ENCODE measurements at places on chromosomes 3 and 15.

DNA sequence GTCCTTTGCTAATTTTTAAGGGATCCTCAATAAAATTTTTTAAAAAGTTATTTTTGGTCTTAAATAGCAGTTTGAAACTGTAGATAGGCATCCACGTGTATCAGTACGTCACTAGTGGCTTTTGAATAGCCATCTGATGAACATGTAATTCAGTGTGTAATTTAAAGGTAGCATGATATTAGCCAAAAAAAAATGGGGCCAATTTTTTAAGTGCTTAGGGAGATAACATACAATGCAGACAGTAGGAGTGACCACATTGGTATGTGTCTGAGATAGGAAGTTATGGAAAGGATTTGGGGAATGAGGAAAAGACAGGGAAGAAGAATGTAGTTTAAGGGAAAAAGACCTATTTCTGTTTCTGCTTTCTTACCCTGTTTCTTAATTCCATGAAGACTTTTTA is 2.5 kb downstream of the AP4E1 start:
- no peak for DNase-seq

GRCh38 chr3:185470323-185470722 is 28.5 kb downstream of the TMEM41A start:
- no peak for DNase-seq

- DNase-seq: no peak
These were observed 77.0 kb upstream of the UMPS start for GRCh38 chr3:124653071-124653796.

GRCh38 chr3:176514297-176514696 is 683.0 kb downstream of the TBL1XR1 start:
- no peak for DNase-seq

GRCh38 chr3:76131396-76132153 is 346.2 kb upstream of the ZNF717 start:
- no peak for DNase-seq

DNA sequence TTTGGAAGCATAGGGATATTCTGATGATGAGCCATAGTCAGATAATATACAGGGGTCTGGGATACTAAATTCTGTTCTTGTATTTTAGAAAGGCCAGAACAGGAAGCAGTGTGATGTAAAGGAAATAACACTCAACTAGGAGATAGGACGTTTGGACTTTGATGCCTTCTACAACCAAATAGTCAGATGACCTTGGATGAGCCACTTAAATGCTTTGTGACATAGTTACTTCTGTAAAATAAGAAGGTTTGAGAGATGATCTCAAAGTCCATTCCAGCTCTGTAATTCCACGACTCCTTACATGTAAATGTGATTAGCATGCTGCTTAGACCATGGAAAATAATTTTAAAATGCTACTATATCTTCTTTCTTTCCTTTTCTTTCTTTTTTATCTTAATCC is 29.5 kb upstream of the CCDC54 start:
- DNase-seq: no peak

- peak; percentile 81 for DNase-seq
These were observed 68.5 kb downstream of the TMCO5A start for GRCh38 chr15:38002883-38003477.

- peak; percentile 78 for DNase-seq
These were observed 36.3 kb downstream of the UBE2E2 start for GRCh38 chr3:23239211-23240068.

GRCh38 chr3:114454551-114455251 is 160.9 kb downstream of the TIGIT start:
- no peak for DNase-seq

- no peak for DNase-seq
These were observed 67.7 kb upstream of the CDV3 start for GRCh38 chr3:133505813-133506212.

- DNase-seq: no peak
These were observed 29.7 kb upstream of the OR4F6 start for GRCh38 chr15:101773496-101774100.

DNA sequence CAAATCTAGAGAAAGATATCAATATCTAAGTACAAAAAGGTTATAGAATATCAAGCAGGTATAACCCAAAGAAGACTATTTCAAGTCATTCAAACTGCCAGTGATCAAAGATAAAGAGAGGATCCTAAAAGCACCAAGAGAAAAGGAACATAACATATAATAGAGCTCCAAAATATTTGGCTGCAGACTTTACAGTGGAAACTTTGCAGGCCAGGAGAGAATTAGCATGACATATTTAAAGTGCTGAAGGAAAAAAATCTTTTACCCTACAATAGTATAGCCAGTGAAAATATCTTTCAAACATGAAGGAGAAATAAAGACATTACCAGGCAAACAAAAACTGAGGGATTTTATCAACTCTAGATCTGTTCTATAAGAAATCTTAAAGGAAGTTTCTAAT is 254.3 kb upstream of the ARHGEF26 start:
- no peak for DNase-seq

DNA sequence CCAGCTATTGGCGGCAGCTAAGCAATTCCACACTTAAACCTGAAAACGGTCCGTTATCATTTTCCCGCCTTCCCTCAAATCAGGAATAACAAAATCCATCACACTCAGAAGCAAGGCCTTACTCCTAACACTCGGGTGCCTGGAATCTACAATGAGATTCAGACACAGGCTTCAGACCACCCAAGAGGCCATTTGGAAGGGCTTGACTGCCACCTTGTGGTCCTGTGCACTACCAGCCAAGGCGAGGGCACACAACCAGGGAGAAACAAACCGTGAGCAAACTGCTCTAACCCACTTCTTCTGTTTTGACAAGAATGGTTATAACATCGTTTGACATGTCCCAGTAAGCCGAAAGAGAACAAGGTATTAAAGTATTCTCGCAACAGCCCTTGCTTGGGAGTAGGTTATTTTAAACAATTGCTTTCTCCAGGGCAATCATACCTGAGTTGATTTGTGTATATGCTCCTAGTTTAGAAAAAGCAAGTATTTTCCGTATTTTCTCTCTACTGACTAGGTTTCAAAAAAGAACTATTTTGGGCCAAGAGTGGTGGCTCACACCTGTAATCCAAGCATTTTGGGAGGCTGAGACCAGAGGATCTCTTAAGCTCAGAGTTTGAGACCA is 40.1 kb upstream of the TAFA4 start:
- peak; percentile 69 for DNase-seq

DNA sequence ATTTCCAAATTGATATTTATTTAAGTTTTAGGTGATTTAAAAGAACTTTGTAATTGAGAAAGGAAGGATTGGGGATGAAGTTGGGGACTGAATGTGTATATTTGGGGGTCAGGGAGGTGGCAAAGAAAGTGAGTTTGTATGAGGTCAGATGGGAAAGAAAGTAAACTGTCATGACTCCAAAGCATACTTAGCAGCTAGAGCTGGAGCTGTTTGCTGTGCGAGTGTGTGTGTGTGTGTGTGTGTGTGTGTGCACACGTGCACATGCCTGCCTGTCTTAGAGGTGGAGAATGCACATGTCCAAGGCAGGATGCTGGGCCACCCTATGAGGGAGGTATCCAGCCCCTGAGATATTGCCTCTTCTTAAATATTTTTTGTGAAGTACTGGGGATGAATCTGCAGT is 21.0 kb downstream of the BOC start:
- DNase-seq: no peak

DNA sequence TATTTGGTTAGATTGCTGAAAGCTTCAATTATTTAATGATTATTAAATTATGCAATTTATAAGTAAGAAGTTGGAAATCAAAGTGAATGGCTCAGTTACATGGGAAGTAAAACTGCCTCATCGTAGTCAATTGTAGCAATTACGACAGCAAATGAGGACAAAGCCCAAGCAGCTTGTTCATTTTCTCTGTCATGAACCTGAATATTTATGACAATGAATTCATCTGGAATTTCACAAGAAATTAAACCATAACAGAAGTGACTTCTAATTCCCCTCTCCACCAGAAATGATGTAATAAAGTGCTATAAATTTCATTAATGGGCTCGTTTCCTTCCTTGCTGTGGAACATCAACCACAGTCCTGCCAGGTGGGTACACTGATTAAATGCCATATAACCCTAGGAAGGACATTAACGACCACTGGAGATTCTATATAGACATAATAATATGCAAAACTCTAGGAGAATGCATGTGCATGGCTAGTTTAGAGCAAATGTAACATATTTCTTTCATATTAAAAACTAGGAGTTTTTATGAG is 273.8 kb upstream of the DCBLD2 start:
- no peak for DNase-seq

DNA sequence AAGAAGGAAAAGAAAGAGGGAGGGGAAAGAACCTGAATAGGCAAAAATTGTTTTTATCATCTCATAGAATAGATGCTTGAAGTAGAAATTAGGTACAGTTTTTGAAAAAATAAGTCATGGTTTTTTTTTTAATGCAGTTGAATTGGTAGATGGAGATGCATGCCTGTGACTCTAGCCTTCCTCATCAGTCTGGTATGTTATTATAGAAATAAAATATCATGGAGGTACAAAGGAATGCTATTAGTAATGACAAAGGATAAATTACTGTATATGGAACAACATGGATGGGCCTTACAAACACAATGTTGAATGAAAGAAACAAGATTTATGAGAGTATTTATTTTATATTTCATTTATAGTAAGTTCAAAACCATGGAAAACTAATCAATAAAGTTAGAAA is 162.4 kb upstream of the GALNT15 start:
- no peak for DNase-seq

GRCh38 chr3:1955170-1955569 is 143.5 kb upstream of the CNTN4 start:
- no peak for DNase-seq

GRCh38 chr15:99635794-99636193 is 70.0 kb downstream of the MEF2A start:
- no peak for DNase-seq

DNA sequence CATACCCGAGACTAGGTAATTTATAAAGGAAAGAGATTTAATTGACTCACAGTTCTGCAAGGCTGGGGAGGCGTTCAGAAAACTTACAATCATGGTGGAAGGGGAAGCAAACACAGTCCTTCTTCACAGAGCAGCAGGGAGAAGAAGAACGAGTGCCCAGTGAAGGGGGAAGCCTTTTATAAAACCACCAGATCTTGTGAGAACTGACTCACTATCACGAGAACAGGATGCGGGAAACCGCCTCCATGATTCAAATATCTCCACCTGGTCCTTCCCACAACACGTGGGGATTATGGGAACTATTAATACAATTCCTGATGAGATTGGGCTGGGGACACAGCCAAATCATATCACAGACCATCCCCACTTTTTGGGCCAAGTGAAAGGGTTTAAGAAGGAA is 58.8 kb upstream of the CTXND1 start:
- DNase-seq: no peak

- DNase-seq: no peak
These were observed 721.4 kb upstream of the NR2F2 start for GRCh38 chr15:95609096-95609495.

GRCh38 chr3:122793568-122794416 is at the start of gene HSPBAP1:
Gene HSPBAP1 (minus strand): TSS chr3:122793831. CDS start chr3:122793680, 151 bp downstream.
- peak; percentile 93 for DNase-seq

- no peak for DNase-seq
These were observed 33.2 kb downstream of the CBLB start for GRCh38 chr3:105835606-105836005.

DNA sequence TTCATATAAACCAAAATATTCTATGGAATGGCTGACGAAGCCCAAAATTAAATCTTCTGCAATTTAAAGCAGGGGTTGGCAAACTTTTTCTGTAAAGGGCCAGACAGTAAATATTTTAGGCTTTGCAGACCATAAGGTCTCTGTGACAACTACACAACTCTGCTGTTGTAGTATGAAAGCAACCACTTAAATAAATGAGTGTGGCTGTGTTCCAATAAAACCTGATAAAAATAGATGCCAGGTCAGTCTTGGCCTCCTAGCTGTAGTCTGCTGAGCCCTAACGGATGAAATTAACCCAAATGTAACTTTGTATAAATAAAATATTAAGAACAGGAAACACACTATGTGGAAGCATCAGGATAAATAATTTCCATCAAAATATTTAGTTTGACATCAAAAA is 104.2 kb downstream of the FBXL22 start:
- no peak for DNase-seq

DNA sequence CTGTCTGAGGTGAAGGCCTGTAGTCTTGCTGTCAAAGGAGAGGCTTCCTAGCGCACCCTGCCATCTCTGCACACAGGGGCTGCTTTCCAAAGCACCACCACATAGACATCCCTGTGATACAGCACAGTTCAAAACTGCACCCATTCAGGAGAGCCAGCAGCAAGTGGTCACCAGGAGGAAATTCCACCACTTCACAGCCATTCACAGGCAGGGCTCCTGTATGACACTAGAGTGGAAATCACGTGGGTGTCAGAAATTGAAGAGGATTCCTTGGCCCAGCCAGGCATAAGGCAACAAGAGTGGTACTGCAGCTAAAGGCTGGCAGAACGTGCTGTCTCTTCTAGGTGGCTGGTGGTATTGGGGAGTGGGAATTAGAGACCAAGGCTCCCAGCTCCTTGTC is 102.8 kb downstream of the RFTN1 start:
- peak; percentile 80 for DNase-seq

DNA sequence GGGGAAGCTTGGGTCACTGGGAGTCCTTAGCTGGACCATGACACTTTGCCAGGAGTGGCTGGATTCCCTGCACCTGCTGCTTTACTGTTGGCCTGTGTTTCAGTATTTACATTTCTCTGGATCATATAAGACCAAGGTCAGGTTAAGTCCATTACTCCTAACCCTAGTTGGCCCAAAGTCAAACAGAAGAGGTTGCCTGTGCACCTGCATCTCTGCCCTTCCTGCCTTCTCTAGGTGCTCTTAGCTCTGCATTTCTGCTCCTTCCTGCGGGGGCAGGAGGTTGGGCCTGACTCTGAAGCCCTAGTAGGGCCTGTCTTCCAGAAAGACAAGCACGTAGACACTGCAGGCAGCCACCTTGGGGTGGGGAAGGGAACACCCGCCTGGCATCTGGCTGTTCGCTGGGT is 124.3 kb downstream of the RPLP1 start:
- no peak for DNase-seq

- no peak for DNase-seq
These were observed 9.9 kb downstream of the CRABP1 start for GRCh38 chr15:78350058-78350457.

GRCh38 chr15:63044645-63045464 is 2.3 kb downstream of the TPM1 start:
- DNase-seq: no peak

DNA sequence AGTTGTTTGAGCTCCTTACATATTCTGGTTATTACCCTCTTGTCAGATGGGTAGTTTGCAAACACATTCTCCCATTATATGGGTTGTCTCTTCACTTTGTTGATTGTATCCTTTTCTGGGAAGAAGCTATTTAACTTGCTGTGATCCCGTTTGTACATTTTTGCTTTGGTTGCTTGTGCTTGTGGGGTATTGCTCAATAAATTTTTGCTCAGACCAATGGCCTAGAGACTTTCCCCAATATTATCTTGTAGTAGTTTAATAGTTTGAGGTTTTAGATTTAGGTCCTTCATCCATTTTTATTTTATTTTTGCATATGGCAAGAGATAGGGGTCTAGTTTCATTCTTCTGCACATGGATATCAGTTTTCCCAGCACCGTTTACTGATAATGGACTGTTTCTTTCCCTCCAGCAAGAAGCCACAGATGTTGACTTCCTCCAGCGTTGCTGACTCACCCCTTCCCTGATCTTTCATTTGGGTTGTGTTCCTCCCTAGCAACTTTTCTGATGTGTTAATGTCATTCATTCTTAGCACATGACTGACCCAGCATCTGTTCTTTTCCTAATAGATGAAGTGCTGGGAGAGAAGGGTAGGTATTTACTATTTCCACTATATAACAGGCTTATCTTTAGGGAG is 166.7 kb upstream of the SGO1 start:
- no peak for DNase-seq

- DNase-seq: peak; percentile 22
These were observed 10.2 kb downstream of the MRPS22 start for GRCh38 chr3:139353920-139354556.
